NCI-H1092 (cell line): ENCODE measurements at places on chromosomes 4 and X.

DNA sequence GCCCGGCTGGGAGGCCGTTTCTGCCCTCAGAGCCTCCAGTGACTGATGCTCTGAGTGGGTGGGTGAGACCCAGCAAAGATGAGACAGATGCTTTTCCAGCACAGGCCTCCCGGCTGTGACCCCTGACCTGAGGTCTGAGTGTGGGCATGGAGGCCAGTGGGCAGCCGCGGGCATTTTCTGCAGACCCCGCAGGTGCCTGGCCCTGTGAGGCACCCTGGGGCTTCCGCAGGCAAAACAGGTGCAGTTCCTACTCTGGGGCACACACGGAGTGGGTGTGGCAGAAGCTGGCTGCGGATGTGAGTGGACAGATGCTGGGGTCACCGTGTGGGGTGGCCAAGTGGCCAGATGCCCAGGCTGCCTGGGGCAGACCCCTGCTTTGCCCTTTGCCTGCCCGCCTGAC, 14.8 kb downstream of the HTRA3 start:
- no peak for DNase-seq

- no peak for DNase-seq
Measured at GRCh38 chr4:128686810-128687209, 122.7 kb upstream of the JADE1 start.

GRCh38 chr4:1564535-1565375, 119.4 kb downstream of the FAM53A start:
- DNase-seq, result no peak

- DNase-seq, result no peak
Measured at GRCh38 chr4:126807132-126807531, 825.6 kb upstream of the INTU start.

DNA sequence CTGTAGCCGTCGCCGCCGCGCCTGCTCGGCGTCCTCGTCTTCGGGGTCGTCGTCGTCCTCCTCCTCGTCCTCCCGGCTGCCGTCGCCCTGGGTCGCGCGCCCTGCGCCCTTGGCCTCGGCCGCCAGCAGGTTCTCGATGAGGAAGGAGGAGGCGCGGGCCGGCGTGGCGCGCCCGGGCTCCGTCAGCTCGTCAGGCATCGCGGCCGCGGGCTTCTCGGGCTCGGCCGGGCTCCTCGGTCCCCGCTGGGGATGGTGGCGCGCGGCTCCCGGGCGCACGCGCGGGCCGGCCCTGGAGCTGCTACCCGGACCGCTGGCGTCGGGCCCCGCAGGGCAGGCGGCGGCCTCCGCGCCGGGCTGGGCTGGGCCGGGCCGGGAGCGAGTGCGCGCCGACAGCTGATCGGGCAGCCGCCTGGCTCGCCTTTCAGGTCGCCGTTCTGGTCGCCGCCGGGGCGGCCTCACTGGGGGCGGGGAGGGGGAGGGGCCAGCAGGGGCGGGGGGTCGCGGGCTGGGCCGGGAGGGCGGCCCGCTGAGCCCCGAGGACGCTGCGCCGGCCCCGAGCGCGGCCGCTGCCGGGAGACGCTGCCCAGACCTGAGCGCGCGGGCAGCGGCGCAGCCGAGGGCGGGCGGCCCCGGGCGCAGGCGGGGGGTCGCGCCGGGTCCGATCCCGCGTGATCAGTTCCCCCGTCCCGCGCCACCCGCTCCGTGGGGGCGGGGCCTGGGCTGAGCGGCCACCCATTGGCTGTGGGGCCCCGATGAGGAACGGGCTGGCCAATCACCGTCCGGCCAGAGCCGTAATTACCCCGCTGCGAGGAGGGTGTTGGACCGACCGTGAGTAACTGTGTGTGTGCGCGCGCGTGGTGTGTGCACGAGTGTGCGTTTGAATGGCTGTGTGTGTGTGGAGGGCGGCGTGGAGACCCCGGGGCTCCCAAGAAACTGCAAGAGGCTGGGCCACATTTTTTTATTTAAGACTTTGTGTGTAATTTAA, at the start of gene HMX1:
Gene HMX1, minus strand, starts transcription at position 423 of the 985 bp plus-strand sequence. Its CDS starts 225 bp downstream, at position 198.
- DNase-seq, result no peak

GRCh38 chr4:987624-988513, 1.0 kb downstream of the IDUA start:
- no peak for DNase-seq

- no peak for DNase-seq
Measured at GRCh38 chr4:119589165-119589564, 39.4 kb downstream of the PDE5A start.
